ENCODE measurements at places on chromosomes 1 and 21. TPM values are rescaled to one million over a fixed set of nuclear protein-coding genes. Genes with fewer than 3 reads are reported as not detected.

DNA sequence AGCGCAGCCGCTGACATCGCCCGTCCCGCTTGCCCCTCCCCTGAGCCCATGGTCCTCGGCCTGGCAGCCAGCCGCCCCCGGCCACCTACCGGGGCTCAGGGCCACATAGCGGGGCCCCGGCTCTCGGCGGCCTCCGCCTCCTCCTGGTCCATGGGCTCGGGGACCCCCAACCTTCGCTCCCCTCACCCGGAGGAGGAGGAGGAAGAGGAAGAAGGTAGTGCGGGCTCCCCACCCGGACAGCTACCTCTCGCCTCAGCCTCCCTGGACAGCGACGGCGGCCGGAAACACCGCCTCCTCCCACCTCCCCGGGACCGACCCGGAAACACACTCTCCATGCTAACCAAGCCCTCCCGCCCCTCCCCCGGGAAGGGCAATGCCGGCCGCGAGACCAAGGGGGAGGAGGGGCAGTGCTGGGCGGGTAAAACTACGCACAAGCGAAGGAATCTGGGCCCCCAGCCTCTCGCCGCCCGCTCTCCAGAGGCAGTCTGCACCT lies at the start of gene KIAA0319L:
KIAA0319L (minus strand) TSS at position 286 of the 493 bp plus-strand sequence. CDS start 2,912 bp downstream, outside the sequence.
- DNase-seq, result no peak
- no peaks in the 10 kb centered on the region for H3K36me3 ChIP-seq
- peak within 1 kb of the TSS; percentile 98 for H3K27ac ChIP-seq
- peaks cover 2% of the 10 kb centered on the region for H3K4me1 ChIP-seq

Gene BSND
- 0.14 TPM for total RNA-seq

Gene GNG5
- 28.8 TPM for total RNA-seq

DNA sequence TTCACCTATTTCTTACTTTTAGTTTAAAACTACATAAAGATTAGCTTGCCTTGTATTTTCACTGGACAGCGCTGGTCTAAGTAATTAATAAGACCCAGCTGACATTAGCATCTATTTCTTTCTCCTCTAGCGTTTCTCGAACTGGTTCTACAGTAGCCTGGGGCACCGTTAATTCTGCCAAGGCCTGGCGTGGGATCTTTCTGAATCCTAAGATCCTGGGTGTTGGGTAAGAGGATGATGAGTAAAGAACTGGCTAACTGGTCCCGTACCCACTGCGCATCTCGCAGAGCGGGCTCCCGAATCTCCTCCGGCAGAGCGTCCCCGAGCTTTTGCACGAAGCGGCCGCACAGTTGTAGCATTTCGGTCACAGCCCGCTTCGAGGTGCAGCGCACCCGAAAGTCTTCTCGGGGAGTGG lies 309 bp downstream of the NSL1 start:
- peak overlapping the region; percentile 92 for H3K4me3 ChIP-seq
- no peak for DNase-seq
- peaks cover 14% of the 10 kb centered on the region for H3K4me1 ChIP-seq
- H3K27ac ChIP-seq, result peak overlapping the region; percentile 98

DNA sequence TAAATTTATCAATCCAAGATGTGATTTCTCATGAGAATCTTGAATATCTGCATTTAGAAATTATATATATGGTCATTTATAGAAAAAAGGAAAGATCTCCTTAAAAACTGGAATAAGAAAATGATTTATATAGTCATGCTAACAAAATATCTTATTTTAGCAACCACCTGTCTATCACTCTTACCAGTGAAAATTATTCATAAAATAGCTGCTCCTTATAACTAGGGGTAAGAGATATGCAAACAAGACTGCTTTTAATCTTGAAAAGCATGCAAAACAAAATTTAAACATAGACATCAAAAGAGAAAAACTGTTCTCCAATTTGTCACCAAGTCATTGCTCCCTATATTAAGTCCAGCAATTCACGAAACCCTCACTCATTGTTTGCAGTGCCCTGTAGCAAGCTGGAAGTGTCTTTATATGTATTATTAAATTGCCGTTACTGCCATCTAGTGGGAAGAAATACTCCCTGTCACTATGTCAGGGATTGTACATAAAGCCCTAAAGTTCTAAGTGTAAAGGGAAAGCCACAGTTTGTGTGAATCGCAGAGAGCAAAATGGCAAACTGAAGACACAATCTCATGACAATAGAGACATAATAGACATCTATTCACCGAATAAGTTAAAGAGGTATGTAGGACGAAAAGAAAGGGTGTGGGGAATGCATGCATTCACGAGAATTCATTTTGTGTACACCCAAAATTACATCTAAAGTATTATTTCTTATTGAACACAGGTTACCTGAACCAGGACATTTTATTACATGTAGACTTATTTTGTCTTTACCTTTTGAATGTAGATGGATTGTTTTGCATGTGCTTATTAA lies 600.5 kb downstream of the USP25 start:
- no peak for DNase-seq
- H3K27me3 ChIP-seq, result no peaks in the 10 kb centered on the region
- H3K4me1 ChIP-seq, result no peaks in the 10 kb centered on the region
- H3K36me3 ChIP-seq, result no peaks in the 10 kb centered on the region
- H3K4me3 ChIP-seq, result no peak overlapping the region

DNA sequence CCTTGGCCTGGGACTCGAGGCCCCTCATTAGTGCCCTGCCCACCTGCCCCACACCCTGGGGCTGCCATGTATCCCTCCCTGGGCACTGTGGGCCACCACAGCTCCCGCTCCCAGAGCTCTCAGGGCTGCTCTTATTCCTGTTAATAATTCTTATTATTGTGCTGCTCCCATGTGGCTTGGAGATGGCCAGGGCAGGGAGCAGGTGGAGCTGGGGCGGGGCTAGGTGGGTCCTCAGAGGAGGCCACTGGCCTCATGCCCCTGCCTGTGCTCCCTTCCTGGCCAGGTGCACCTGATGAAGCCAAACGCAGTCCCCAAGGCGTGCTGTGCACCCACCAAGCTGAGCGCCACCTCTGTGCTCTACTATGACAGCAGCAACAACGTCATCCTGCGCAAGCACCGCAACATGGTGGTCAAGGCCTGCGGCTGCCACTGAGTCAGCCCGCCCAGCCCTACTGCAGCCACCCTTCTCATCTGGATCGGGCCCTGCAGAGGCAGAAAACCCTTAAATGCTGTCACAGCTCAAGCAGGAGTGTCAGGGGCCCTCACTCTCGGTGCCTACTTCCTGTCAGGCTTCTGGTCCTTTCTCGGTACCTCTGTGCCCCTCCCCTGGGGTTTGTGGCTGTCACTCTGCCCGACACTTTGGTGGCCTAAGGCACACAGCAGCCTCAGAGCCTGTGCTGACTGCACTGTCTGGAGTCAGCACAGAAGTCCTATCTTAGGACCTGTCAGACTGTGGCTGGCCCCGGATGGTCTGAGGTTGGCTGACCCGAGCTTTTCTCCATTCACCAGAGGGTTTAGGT lies 34.1 kb downstream of the BMP8A start:
- H3K27ac ChIP-seq, result no peak overlapping the region
- H3K36me3 ChIP-seq, result peaks cover 2% of the 10 kb centered on the region
- no peak for DNase-seq

GRCh38 chr1:152148051-152148450 lies 11.0 kb downstream of the RPTN start:
- H3K27me3 ChIP-seq, result no peaks in the 10 kb centered on the region
- no peaks in the 10 kb centered on the region for H3K36me3 ChIP-seq
- H3K4me1 ChIP-seq, result no peaks in the 10 kb centered on the region
- no peak overlapping the region for H3K27ac ChIP-seq

Gene DMBX1
- not detected for total RNA-seq

Gene CCDC181
- total RNA-seq, result not detected

Gene A3GALT2
- not detected for total RNA-seq

DNA sequence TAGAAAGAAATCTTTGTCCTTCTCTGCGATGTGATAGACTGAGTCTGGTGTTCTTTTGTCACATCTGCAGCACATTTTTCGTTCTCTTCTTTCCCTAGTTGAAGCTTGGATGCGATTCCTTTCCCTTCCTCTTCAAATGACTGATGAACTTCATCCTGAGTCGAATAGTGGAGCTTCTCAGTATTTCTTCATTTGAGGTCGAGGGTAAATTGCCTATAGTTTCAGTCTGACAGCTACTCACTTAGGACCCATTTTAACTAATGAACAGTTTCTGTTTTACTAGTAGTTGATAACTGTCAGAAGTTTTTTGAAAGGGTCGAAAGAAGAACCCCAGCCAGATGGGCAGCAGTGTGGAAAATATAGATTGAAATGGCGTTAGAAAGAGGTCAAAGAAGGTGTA lies 4.7 kb upstream of the REG4 start:
- no peaks in the 10 kb centered on the region for H3K27me3 ChIP-seq
- no peak for DNase-seq

GRCh38 chr21:14759285-14759684 lies 213.2 kb upstream of the SAMSN1 start:
- no peak for DNase-seq
- peaks cover 1% of the 10 kb centered on the region for H3K4me1 ChIP-seq
- no peak overlapping the region for H3K27ac ChIP-seq
- no peaks in the 10 kb centered on the region for H3K36me3 ChIP-seq
- no peak overlapping the region for H3K4me3 ChIP-seq
- H3K27me3 ChIP-seq, result no peaks in the 10 kb centered on the region

Gene ACKR1
- 0.08 TPM for total RNA-seq

GRCh38 chr21:15431053-15431452 lies 298.7 kb upstream of the USP25 start:
- no peaks in the 10 kb centered on the region for H3K4me1 ChIP-seq
- H3K27me3 ChIP-seq, result no peaks in the 10 kb centered on the region

GRCh38 chr1:52907068-52907811 lies 14.3 kb downstream of the ECHDC2 start:
- H3K27ac ChIP-seq, result peak overlapping the region; percentile 1
- peaks cover 19% of the 10 kb centered on the region for H3K4me1 ChIP-seq
- H3K36me3 ChIP-seq, result peaks cover 14% of the 10 kb centered on the region
- DNase-seq, result no peak
- no peaks in the 10 kb centered on the region for H3K27me3 ChIP-seq

DNA sequence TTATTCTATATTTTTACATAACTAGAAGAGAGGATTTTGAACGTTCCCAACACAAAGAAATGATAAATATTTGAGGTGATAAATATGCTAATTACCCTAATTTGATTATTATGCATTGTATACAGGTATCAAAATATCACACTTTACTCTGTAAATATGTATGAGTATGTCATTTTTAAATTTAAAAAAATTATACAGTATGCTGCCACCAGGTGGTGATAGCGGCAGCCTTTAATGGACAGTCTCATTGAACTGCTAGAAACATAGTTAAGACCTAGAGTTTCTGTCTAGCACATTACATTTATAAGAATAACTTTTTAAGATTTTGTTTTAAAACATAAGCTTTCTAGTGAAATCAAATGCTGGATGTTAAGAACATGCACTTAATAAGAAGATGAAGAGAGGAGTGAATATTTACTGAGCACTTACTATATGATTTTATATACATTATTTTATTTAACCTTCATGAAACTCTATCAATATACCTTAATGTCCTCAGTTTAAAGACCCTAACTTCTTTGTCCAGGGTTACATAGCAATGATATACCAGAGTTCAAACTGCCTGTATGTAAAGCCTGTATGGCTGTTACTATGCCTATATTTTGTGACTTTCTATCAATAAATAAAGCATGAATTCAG lies 207.1 kb downstream of the NUF2 start:
- H3K4me3 ChIP-seq, result no peak overlapping the region
- no peaks in the 10 kb centered on the region for H3K4me1 ChIP-seq
- H3K36me3 ChIP-seq, result no peaks in the 10 kb centered on the region
- DNase-seq, result no peak
- no peak overlapping the region for H3K27ac ChIP-seq
- no peaks in the 10 kb centered on the region for H3K27me3 ChIP-seq

- H3K27ac ChIP-seq, result no peak overlapping the region
- H3K27me3 ChIP-seq, result no peaks in the 10 kb centered on the region
- H3K4me3 ChIP-seq, result no peak overlapping the region
- DNase-seq, result no peak
- no peaks in the 10 kb centered on the region for H3K36me3 ChIP-seq
These were observed 17.9 kb upstream of the THRAP3 start for GRCh38 chr1:36206323-36206858.

- no peak overlapping the region for H3K27ac ChIP-seq
- H3K36me3 ChIP-seq, result no peaks in the 10 kb centered on the region
- H3K4me3 ChIP-seq, result no peak overlapping the region
- no peak for DNase-seq
These were observed 31.4 kb downstream of the SLC30A7 start for GRCh38 chr1:100927276-100927675.

Gene LRRC53
- not detected for total RNA-seq

DNA sequence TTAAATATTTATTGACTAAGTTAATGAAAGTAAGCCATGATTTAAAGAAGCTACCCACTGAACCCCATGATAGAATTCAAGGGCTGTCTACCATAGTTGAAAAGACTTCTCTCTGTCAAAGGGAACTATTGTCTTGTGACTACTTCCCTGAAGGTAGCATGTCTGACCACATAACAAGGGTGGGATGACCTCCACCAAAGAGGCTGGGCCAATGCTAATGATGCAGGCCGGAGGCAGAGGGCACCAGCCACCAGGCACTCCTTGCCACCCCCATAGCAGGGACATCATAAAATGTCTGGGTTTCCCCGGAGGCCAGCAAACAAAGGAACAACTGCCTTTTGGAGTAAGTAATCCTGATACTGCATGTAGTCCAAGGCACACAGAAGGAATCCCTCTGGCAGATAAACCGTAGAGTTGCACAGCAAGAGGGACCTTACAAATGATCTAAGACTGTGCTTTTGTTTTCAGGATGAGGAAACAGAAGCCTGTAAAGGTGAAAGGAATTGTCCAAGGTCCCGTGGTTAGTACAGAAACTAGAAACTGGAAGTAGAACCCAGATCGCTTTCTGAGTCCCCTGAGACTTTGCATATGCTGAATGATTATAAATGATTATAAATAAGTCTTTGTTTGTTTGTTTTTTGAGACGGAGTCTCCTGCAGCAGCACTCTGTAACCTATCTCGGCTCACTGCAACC lies 33.5 kb upstream of the ITPKB start:
- no peak overlapping the region for H3K27ac ChIP-seq
- H3K27me3 ChIP-seq, result no peaks in the 10 kb centered on the region

Gene AJAP1
- total RNA-seq, result 0.08 TPM

- peaks cover 22% of the 10 kb centered on the region for H3K36me3 ChIP-seq
- H3K27me3 ChIP-seq, result no peaks in the 10 kb centered on the region
These were observed 33.0 kb upstream of the MTF1 start for GRCh38 chr1:37892151-37893047.

- DNase-seq, result no peak
- no peak overlapping the region for H3K4me3 ChIP-seq
- H3K36me3 ChIP-seq, result no peaks in the 10 kb centered on the region
- peaks cover 5% of the 10 kb centered on the region for H3K27me3 ChIP-seq
- H3K4me1 ChIP-seq, result no peaks in the 10 kb centered on the region
- H3K27ac ChIP-seq, result no peak overlapping the region
These were observed 267.8 kb downstream of the GRIK3 start for GRCh38 chr1:36766481-36766880.
